ENCODE measurements at places on chromosomes 3 and 15.

GRCh38 chr3:48243886-48244285, 3.0 kb downstream of the ZNF589 start:
- DNase-seq, result no peak

DNA sequence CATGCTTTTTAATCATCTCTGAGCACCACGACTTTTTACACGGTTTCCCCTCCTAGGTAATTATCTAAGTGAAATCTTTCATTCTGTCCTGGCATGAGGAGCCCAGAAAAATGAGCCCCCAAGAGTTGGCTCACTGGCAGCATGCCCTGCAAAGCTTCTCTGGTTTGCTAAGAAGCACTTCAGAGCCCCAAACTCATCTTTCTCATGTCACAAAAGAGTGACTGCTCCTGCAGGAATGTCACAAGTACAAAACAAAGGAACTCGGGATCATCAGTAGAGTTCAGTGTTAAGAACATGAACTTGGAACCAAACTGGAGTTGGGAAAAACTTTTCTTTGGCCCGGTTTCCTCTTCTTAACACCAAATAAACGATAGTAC, 123.9 kb downstream of the FOXB1 start:
- no peak for DNase-seq

GRCh38 chr3:52069855-52070254, 13.5 kb upstream of the DUSP7 start:
- no peak for DNase-seq

- DNase-seq, result no peak
Measured at GRCh38 chr3:39724233-39724846, 85.1 kb upstream of the MYRIP start.

- no peak for DNase-seq
Measured at GRCh38 chr15:90160781-90161727, 40.1 kb upstream of the SEMA4B start.

- DNase-seq, result no peak
Measured at GRCh38 chr15:48072941-48073340, 47.8 kb upstream of the SLC24A5 start.

DNA sequence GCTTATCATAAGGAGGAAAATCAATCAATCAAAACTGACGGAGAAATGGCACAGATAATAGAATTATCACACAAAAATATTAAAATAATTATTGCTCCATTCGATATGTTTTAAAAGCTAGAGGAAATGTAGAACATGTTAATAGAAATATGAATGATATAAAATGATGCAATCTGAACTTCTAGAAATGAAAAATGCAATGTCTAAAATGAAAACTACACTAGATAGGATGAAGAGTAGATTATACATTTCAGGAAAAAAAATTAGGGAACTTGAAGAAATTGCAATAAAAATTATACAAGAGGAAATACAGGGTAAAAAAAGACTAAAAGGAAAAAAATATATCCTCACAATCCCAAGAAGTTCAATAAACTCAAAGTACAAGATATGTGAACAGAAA, 80.2 kb upstream of the TP63 start:
- DNase-seq, result no peak

- no peak for DNase-seq
Measured at GRCh38 chr3:126977821-126978220, 5.1 kb upstream of the PLXNA1 start.

GRCh38 chr3:196499061-196499460, 4.5 kb downstream of the RNF168 start:
- no peak for DNase-seq

GRCh38 chr15:89630974-89631901, 24.0 kb downstream of the KIF7 start:
- DNase-seq, result no peak

- peak; percentile 10 for DNase-seq
Measured at GRCh38 chr3:49277383-49277775, 347 bp upstream of the C3orf62 start.

DNA sequence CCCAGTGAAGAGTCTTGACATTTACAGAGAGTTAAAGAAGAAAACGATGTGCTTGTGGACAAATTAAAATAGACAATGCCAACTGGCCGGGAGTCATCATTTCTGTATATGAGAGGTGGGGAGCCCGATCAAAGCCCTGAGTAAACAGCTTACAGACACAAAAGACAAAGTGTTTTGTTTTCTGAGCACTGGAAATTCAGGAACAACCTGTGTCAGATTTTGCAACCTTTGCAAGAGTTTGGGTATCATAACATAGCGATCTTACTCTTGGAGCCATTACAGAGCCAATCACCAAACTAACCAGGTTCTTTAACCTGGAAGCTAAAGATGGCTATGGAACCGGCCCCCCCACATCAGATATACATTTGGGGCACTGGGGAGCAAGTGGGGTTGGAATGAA, 101.9 kb upstream of the LRIG1 start:
- no peak for DNase-seq

GRCh38 chr3:23811919-23812318, 6.2 kb downstream of the UBE2E1 start:
- DNase-seq, result no peak

DNA sequence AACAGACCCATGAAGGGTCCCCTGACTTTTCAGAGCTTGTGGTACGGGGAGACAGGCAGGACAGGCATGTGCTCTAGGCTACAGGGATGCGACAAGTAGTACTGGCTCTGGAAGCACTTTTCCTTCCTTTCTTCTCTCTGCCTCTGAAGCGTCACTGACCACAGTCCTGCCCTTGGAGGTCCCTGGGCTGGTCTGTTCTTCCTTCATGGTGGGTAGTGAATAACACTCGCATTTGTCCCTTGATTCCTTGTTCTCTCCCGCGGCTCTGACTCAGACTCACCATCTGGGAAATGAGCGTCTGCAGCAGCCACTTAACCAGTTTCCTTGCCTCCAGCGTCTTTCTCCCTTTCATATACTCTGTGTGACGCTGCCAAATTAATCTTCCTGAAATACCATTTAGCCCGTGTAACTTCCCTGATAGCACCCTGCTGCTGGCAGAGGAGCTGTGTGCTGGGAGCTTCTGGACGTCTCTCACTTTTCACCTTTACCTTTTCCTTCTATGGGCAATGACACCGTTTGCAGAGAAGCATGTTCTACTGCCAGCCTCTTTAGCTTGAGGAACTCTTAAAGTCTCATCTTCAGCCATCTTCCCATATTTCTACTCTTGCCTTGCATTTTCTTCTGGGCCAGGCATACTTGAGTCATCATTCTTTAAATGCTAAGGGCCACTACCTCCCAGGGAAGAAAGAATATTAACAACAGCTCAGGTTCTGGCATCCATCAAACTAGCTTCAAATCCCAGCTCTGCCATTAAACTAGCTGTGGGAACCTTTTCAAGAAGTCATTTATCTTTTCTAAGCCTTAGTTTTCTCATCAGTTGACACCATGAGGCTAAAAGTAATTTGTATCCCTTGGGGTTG, 33.6 kb downstream of the TMEM45A start:
- no peak for DNase-seq

GRCh38 chr15:55530861-55531313, 22.9 kb upstream of the DNAAF4 start:
- no peak for DNase-seq

DNA sequence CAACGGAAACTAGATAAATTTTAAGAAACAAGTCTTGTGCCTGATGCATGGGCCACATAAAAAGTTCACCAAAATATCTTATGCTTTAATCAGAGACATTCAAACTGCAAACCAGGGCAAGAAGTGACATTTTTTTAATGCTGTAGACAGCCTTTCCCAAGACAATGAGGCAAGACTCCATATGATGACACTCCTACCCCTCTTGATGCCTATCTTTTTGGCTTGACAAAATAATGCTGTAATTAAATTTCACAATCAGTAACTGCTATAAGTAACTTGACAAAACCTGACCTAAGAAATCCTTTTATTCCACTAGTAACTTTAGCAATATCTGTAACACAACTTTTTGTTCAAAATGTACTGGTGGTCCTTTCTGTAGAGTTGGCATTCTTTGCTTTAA, 48.7 kb downstream of the ECT2 start:
- DNase-seq, result no peak

Measured in CD8-positive, alpha-beta memory T cell (primary cell).